ENCODE measurements at places on chromosomes 4 and X. TPM values are rescaled to one million over a fixed set of nuclear protein-coding genes. Genes with fewer than 3 reads are reported as not detected.

The ZNF280C gene
- 7.8 TPM for total RNA-seq

The AMTN gene
- total RNA-seq = not detected

The ANKRD17 gene
- 37.9 TPM for total RNA-seq

The BRS3 gene
- total RNA-seq = not detected

The ARHGEF6 gene
- total RNA-seq = 0.08 TPM

The XG gene
- total RNA-seq = not detected

The DUX4 gene
- not detected for total RNA-seq

The SPINK2 gene
- not detected for total RNA-seq

The KLHL2 gene
- total RNA-seq = 27.2 TPM

The GABRG1 gene
- total RNA-seq = not detected

The CXCL8 gene
- 0.35 TPM for total RNA-seq

The RHOXF2 gene
- not detected for total RNA-seq

The RBM46 gene
- not detected for total RNA-seq

The PWWP3B gene
- not detected for total RNA-seq

The NAA11 gene
- not detected for total RNA-seq

The EIF2S3 gene
- total RNA-seq = 252 TPM

The CENPVL1 gene
- not detected for total RNA-seq

The TACC3 gene
- total RNA-seq = 134 TPM

The SSX2B gene
- total RNA-seq = not detected

The ZNF674 gene
- 4.0 TPM for total RNA-seq

The CABS1 gene
- not detected for total RNA-seq

The BTC gene
- total RNA-seq = 4.5 TPM

The GAGE12F gene
- total RNA-seq = not detected

The GLUD2 gene
- total RNA-seq = 0.30 TPM

The HAUS3 gene
- 16.2 TPM for total RNA-seq

The MAGEC3 gene
- total RNA-seq = not detected

The SLC25A6 gene
- 178 TPM for total RNA-seq

The NSUN7 gene
- total RNA-seq = 18.5 TPM

The HERC5 gene
- 3.6 TPM for total RNA-seq

The ARHGAP36 gene
- total RNA-seq = not detected

The PNMA6A gene
- not detected for total RNA-seq

The ZFYVE28 gene
- 13.6 TPM for total RNA-seq

The PPEF2 gene
- not detected for total RNA-seq

The SPARCL1 gene
- not detected for total RNA-seq

The CNGA1 gene
- 1.4 TPM for total RNA-seq

The NUP62CL gene
- 20.2 TPM for total RNA-seq

The RXFP1 gene
- total RNA-seq = not detected

The RHOXF1 gene
- total RNA-seq = not detected
